ENCODE measurements at places on chromosomes 5 and 9.

- DNase-seq: no peak
Observed at GRCh38 chr9:119273325-119273904, 95.8 kb downstream of the BRINP1 start.

DNA sequence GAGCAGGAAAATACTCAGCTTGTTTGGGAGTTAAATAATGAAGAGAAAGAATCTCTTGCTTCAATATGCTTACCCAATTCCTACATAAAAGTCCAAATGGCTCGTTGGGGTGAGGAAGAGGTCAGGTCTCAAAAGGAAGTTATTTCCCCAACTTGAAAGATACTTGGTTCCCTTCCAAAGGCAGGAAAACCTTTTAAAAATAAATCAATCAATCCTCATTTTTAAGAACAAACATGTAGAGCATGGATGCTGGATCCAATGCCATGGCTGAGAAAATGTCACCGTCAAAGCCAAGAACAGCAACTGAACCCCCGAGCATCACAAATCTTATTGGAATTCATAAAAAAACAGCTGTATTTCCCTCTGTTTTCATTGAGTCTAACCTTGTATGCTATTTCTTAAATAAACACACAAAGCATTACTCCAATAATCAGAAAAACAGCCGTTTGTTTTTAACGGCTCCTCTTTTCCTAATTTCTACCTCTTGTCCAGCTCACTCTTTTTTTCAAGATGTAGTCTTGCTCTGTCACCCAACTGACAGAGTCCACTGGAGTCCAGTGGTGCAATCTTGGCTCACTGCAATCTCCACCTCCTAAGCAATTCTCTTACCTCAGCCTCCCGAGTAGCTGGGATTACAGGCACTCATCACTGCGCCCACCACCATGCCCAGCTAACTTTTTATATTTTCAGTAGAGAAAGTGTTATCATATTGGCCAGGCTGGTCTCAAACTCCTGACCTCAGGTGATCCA is 140.7 kb downstream of the GNA14 start:
- DNase-seq: no peak

DNA sequence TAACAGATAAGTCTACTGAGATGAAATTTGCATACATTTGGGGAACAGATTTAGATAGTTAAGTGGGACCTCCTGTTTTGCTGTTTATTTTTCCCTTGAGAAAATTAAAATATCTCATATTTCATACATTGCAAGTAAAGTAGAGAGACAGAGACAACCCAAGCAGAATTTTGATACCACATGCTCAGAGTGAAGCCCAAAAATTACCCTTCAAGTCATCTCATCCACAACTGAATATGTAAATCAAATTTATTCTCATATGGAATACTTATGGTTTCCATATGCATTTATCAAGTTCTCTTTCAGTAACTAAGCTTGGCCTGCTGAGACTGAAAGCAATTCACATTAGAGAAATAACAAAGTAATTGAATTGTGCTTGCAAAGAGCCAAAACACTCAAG is 474.4 kb downstream of the SEMA5A start:
- DNase-seq: no peak

GRCh38 chr9:130740218-130741023 is 46.8 kb downstream of the EXOSC2 start:
- no peak for DNase-seq

GRCh38 chr5:32710550-32711361 is at the start of gene NPR3:
Gene NPR3 (plus strand): TSS chr5:32711321. CDS start chr5:32711777, 456 bp downstream.
- no peak for DNase-seq

DNA sequence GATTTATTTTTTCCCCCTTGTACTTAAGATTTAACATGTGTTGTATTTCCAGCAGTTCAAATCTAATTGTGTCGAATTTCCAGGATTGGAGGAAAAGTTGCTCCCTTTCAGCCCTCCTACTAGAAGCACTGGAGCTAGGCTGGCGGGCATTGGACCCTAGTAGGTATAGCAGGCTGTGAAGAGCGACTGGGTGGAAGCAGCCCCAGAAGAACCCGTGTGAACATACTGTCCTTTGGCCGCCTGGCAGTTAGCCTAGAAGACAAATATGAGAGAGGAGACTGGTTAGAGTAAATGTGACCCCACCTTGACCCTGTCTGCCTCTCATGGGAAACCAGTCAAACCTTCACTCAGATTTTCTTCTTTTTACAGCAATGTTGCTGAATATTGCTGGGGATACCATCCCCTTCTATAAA is 13.9 kb downstream of the ALDOB start:
- DNase-seq: no peak

GRCh38 chr5:155136216-155136850 is 122.8 kb downstream of the KIF4B start:
- no peak for DNase-seq

GRCh38 chr5:65900746-65901145 is 25.6 kb upstream of the ERBIN start:
- DNase-seq: no peak

- DNase-seq: no peak
Observed at GRCh38 chr5:79938468-79938867, 52.6 kb downstream of the MTX3 start.

DNA sequence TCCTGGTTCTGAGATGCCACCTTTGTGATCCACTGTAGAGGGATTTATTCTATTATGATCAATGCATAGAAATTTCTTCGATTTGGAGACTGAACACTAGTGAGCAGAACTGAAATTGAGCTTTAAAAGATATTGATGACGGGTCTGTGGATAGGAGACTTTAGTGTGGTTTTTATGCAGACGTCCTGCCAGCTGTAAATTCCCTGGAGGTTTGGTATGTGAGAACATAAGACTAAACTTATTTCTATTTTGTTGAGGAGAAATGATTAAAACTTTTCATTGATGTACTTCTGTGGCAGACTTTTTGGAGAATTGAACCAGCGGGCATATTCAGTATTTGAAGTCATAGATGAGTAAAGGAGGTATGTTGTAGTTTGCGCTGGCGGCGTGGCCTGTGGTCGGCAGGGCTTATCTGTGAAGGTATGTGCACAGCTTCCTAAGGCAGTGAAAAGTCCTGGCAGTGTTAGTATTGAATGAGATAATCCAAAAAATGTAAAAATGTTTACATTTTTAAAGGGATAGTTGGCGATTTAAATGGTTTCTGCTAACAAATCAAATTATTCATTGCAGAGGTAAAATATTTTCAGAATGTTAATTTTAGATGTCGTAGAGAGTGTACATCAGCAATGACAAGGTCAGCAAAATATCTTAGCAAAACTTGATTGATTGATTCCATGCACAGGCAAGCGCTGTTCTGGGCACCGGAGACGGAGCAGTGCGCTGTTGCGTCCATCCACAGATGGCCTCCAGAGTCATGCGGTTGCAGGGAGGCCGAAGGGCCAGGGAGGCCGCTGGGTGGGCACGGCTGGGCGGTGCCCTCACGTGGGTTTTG is 20.4 kb downstream of the TENT4A start:
- no peak for DNase-seq

GRCh38 chr5:150208187-150209098 is 18.6 kb downstream of the SLC6A7 start:
- no peak for DNase-seq

- DNase-seq: no peak
Observed at GRCh38 chr5:149435015-149435376, 55.9 kb upstream of the IL17B start.

- DNase-seq: no peak
Observed at GRCh38 chr5:33241802-33242201, 199.0 kb upstream of the TARS1 start.

GRCh38 chr5:42026446-42026845 is 101.4 kb downstream of the FBXO4 start:
- DNase-seq: no peak

- DNase-seq: no peak
Observed at GRCh38 chr9:93107151-93107824, 11.3 kb downstream of the CARD19 start.

DNA sequence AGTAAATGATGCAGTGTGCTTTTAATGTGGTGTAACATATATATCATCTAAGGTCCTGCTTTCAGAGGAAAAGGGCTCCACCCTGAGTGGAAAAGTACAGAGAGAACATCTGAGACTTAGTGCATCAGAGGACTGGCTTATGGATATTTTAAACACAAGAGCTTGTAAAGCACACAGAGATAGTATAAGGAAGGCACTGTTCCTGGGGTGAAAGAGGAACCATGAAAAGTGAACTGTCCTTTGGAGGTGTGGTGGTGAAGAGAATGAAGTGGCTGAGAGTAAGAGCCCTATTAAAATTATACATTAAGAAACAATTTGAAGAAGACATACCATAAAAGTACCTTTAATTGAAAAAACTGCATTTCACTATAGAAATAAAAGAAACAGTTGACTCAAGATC is 68.9 kb downstream of the CSF2 start:
- no peak for DNase-seq

GRCh38 chr9:123418506-123418905 is 62.5 kb downstream of the CRB2 start:
- no peak for DNase-seq

GRCh38 chr5:89992201-89992600 is 417.4 kb downstream of the CETN3 start:
- DNase-seq: no peak

- DNase-seq: no peak
Observed at GRCh38 chr5:140391312-140391711, 10.3 kb upstream of the ANKHD1 start.

DNA sequence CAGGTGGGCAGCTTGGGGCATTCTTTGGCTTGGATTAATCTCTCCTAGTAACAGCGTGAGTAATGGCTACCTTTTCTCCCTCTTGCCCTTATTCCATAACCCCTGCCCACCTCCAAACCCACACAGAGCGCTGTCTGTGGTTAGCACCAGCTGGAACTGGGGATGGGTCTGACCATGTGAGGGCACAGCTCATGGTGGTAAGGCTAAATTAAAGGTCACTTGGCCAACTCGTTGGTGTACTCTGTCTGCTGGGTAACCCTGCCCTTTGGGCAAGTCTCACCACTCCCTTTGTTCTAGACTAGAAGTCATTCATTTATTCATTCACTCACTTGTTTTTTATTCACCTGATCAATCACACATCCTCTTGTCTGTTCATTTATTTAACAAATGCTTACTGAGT is 27.8 kb downstream of the PPARGC1B start:
- no peak for DNase-seq

DNA sequence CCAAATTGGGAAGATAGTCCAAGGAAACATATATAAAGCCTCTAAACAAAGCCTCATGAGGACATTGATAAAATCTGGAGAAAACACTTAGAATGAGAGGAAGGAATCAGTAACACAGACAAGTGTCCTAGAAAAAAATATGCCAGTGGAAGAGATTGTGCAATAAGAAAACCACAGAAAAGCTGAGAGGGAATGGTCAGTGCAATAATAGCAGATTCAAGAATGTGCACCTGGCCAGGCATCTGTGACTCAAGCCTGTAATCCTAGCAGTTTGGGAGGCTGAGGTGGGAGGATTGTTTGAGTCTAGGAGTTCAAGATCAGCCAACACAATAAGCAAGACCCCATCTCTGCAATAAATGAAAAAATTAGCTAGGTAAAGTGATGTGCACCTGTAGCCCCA is 691.2 kb upstream of the CDH6 start:
- DNase-seq: no peak

GRCh38 chr5:88736494-88736893 is 146.5 kb downstream of the MEF2C start:
- DNase-seq: no peak

DNA sequence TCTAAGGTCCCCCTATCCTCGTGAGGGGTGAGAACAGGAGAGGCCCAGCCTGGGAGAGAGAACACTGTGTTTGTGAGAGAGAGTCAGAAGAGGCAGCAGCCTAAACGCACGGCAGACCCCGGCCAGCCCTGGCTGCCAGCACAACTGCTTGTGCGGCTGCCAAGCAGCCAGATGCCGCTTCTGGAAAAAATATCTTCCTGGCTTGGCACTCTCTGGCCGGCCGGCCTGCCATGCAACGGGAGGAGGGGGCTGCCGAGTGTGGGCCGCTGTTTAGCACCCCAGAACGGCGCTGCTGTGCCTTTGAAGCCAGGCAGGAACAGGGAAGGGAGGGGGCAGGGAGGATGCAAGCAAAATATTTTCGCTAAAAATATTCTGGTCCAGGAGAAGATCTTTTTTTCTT is 105.0 kb downstream of the FGF18 start:
- DNase-seq: no peak

DNA sequence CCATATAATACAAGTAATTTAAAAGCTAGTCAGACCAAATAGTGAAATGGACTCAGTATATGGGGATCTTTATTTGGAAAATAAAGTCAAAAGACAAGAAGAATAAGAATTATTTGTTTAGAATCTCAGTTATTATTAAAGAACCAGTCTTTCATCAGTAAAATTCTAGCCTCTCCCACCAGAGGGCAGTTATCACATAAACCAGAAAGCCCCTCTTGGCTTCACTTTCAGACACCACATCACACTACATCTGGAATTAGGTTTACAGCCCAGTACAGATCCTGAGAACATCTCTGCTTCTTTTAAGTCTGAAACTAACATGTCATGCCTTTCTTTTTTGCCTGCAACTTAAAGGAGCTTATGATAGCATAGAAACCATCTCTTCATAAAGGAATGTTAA is 12.2 kb upstream of the HSPB3 start:
- no peak for DNase-seq

DNA sequence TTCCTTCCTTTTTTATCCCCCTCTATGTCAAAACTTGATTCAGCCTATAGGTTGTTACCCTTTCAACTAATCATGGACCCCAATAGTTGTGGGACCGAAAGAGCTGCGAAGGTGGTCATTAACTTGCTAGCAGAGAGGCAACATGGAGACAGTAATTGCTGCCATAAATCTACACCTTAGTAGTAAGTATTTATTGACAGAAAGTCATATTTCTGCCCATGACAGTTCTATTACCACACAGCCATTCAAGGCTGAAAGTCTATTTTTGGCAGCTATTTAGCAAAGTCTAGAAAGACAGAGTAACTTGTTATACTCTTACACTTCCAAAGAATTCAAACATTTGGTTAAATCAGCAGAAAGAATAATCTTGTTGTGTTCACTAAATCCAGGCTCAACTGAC is 236.2 kb downstream of the PRELID2 start:
- DNase-seq: no peak

- DNase-seq: no peak
Observed at GRCh38 chr5:76667495-76667894, 44.3 kb upstream of the F2RL2 start.

DNA sequence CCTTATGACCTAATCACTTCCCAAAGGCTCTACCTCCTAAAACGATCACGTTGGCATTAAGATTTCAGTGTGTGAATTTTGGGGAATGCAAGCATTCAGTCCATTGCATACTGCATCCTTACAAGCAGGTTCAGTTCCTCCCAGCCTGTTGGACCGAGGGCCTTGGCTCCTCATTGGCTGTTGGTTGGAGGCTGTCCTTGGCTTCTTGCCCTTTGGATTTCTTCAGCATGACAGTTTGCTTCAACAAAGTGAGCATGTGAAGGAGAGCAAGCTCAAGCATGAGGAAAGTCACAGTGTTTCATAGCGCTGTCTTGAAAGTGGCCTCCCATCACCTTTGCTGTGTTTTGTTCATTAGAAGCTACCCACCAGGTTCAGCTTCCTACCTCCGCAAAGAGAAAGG is 109.5 kb downstream of the GADD45G start:
- no peak for DNase-seq

Data from stimulated activated CD4-positive, alpha-beta T cell treated with anti-CD3 and anti-CD28 coated beads, Interleukin-1b, Interleukin-23, amount 100 ng/mL, for 1 hour (primary cell).